Kidney capillary endothelial cell (primary cell): ENCODE measurements at places on chromosomes 7 and 10.

GRCh38 chr7:18179093-18179492 lies 151.4 kb upstream of the PRPS1L1 start:
- DNase-seq = no peak

GRCh38 chr7:90409667-90410066 lies 6.4 kb downstream of the CLDN12 start:
- DNase-seq = no peak

- peak; percentile 57 for DNase-seq
These were observed 26.7 kb downstream of the CYCS start for GRCh38 chr7:25098096-25099046.

DNA sequence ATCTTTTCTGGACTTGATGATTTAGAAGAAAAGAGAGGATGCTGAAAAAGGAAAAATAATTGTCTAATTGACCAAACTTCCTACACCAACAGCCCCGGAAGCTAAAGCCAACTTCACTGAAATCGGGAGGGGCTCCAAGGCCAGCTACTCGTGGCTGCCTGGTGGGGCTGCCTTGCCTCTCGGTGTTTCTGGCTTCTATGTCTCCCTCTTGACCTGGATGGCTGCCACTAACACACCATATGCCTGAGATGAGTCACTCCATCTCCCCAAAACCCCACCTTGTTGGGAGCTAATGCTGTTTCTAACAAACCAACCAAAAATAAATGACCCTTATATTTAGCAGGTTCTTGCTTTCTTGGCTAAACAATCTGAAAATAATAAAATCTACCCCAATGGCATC lies 87.6 kb upstream of the AFAP1L2 start:
- no peak for DNase-seq

- DNase-seq = no peak
These were observed 11.5 kb upstream of the TES start for GRCh38 chr7:116198748-116199410.

DNA sequence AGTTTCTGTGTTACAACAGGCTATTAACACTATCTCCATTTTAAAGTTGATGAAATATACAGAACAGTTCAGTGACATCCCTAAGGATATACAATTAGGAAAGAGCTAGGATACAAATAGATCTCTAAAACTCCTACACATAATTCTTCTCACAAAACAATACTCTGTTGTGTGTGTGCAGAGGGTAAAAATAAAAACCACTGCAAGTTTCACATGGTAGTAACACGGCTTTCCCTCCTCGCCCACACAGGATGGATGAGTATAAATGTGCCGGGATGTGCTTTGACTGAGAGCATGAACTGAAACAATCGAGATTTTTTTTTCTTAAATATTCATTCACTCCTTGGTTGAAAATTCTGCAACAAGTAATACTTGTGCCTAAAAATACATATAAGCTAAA lies 131.5 kb upstream of the C1QL3 start:
- no peak for DNase-seq

DNA sequence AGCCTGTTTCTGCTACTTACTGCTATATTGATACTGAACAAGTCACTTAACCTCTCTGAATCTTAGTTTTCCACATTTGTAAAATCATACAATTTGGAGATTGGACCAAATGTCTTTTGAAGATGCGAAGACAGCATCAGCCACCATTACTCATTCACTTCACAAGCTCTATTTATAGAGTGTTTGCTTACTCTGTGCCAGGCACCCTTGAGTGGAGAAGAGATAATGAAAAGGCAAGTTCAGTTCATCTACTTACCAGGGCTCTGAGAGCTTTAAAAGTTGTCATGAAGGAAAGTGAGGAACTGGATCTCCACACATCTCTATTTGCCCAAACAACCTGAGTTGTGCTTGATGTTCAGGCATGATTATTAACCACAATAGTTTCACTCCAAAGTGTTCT lies 277.5 kb downstream of the CSTF2T start:
- DNase-seq = no peak

DNA sequence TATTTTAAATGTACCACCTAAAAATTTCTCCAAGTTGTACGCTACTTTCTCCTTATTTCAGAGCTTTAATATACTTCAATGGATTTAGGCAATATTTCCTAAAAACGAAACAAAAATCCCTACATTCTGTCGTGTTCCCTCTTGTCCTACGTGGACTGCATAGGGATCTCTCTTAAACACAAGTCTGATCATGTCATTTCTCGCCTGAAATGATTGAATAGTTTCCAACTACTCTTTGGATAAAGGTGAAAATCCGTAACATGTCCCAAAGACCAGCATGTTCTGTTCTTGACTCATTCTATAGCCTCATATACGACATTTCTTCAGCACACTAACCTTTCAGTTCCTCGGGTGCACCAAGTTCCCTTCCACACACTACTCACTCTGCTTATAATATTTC lies 17.7 kb upstream of the TPK1 start:
- no peak for DNase-seq

GRCh38 chr7:126940723-126941307 lies 311.9 kb downstream of the GRM8 start:
- no peak for DNase-seq

DNA sequence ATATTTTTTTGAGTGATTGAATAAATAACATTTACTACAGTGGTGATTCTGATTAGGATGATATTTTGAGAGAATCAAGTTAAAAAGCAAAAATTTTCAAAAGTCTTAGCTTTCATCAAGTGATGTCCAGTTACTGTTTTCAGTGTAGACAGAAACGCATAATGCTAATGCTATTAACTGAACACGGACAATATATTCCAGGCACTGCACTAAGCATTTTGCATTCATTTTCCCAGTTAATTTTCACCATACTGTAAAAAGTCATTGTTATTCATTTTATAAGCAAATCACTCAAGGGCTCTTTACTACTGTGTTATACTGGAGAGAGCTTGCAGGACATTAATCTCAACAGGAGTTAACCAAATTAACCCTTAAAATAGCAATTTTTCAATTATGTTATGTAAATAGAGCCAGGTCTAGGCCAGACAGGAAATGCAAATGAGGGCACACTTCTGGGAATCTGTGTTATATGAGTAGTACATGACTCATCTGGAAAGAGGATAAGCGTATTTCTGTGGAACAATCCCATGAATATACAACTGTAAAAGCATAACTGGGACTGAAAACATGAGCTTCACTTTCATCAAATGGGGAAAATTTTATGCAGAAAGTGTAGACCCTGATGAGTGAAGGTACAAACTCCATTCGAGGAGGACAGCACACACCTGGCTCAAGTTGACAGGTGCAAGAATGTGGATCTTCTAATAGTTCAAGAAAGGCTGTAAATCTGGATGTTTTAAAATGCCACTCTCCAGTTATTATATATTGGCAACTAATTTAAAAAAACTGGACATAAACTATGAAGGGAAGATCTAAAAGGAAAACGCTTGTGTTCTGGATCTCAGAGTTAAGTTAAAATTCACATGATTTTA lies 75.4 kb downstream of the ANK3 start:
- DNase-seq = peak; percentile 90

DNA sequence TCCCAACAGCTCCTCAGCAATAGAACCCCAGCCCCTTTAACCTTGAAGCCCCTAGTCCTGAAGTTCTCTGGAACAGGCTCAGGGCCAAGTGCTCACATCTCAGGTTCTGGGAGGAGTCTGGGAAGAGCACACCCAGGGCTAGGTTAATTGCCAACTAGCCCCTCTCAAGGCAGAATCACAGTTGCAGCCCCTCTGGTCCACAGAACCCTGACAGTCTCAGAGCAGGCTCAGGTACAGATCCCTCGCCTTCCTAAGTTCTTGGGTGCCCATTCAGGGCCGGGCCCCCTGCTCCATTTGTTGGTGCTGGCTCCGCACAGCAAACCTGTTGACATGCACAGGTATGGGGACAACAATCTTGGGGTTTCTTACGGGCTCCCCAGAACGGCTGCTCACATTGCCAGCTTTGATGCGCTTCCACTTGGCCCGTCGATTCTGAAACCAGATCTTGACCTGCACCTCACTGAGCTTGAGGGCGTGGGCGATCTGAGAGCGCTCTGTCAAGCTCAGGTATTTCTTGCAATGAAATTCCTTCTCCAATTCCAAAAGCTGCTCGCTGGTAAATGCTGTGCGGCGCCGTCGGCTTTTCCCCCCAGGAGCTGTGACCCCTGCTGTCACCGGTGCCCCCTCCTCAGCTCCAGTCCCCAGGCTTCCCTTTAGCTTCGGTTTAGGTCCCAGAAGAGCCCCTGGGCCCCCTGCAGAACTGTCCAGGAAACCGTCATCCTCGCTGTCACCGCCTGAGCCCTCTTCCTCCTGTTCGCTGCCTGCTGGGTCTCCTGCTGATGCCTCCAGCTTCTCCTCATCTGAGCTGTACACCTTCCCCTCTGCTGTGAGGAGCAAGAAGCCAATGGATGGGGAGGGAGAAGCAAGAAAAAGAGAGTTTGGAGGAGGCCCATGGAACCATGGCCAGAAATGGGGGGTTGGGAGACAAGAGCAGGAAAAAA lies 18.9 kb downstream of the GBX1 start:
- DNase-seq = no peak

DNA sequence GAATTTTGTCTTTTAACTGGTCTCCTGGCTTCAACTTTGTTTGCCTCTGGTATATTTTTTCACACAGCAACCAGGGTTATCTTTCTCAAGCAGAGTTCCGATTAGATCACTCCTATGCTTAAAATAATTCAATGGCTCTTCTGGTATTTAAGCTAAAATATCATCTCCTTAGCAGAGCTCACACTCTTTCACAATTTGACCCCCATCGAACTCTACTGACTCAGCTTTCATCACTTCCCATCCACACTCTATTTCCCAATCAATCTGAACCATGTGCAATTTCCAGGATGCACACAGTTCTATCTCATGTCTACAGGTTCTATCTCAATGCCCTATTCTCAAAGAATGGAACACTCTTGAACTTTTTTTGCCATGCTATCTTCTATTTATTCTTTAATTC lies 809.5 kb downstream of the GRID1 start:
- DNase-seq = no peak

- DNase-seq = no peak
These were observed 60.4 kb downstream of the PAX2 start for GRCh38 chr10:100805543-100806355.

GRCh38 chr7:49773218-49773935 lies at the start of gene VWC2:
Gene VWC2, plus strand, starts transcription at chr7:49773638. Its CDS starts 1,798 bp downstream, at chr7:49775436.
- no peak for DNase-seq

GRCh38 chr10:27019827-27020226 lies 80.5 kb downstream of the ANKRD26 start:
- no peak for DNase-seq

GRCh38 chr7:129854401-129854800 lies 98.4 kb downstream of the UBE2H start:
- DNase-seq = no peak

- no peak for DNase-seq
These were observed 28.6 kb upstream of the NCAPG2 start for GRCh38 chr7:158733220-158733519.
